ENCODE measurements at places on chromosomes 12 and 14.

- no peak for DNase-seq
Observed at GRCh38 chr14:80206351-80207080, 4.8 kb downstream of the DIO2 start.

GRCh38 chr12:3199551-3200031, 122.4 kb downstream of the TSPAN9 start:
- no peak for DNase-seq

GRCh38 chr12:51087818-51088217, 4.4 kb upstream of the CSRNP2 start:
- peak; percentile 37 for DNase-seq

DNA sequence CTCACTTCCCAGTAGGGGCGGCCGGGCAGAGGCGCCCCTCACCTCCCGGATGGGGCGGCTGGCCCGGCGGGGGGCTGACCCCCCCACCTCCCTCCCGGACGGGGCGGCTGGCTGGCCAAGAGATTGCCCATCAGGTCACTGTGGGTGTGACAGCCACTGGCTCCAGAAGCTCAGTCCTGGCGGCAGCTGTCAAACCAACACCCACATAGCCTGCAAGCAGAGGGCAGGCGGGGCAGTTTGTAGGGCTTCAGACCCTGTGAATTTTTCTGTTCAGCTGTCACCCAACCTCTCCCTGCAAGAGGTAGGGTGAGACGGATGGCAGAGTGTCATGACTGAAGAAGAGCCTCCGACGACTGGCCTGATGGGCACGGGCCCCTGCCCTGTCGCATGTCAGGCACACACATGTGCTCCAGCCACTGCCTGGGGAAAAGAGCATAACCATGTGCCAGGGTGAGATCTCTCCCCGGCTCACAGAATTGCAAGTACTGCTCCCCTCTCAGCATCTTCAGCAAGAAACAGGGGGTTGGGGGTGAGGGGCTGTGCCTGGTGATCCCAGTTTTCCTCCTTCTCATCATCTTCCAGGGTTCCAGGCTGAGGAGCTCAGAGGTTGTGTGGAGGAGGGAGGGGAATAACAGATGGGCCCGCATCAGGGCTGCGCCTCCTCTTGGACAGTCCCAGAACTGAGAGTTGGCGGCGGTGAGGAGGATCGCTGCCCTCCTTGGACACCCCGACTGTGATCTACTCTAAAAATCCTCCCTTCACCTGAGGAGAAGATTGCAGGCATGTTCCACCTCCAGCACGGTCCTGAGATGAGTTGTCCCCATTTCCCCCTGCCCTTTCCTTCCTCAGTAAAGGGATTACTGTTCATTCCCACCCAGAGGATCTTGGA, 11.2 kb upstream of the PRPH start:
- no peak for DNase-seq

DNA sequence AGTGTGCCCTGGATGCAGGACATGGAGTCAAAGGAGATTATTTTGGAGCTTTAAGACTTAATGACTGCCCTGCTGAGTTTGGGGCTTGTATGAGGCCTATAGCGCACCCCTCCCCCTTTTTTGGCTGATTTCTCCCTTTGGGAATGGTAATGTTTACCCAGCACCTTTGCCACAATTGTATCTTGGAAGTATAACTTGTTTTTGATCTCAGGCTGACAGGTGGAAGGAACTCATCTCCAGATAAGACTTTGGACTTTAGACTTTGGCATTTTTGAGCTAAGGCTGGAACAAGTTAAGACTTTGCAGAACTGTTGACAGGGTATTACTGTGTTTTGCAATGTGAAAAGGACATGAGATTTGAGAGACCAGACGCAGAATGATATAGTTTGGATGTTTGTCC, 110.5 kb downstream of the DERA start:
- DNase-seq = no peak

DNA sequence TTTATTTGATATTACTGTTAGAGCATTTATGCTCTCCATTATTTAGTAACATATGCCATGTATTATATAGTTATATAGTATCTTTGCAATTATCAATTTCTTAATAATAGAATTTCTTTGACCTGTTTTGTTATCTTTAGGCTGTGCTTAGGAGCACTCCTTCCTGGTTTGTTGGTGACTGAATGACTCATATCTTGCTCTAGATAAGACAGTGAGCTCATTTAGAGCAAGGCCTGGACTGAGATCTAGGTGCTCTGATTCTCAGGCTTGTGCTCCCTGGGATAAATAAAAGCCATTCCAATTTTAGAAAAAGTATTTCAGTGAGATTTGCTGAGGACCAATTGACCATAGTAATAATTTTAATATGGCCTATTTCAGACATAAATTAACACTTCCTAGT, 951.2 kb downstream of the FLRT2 start:
- DNase-seq = no peak

DNA sequence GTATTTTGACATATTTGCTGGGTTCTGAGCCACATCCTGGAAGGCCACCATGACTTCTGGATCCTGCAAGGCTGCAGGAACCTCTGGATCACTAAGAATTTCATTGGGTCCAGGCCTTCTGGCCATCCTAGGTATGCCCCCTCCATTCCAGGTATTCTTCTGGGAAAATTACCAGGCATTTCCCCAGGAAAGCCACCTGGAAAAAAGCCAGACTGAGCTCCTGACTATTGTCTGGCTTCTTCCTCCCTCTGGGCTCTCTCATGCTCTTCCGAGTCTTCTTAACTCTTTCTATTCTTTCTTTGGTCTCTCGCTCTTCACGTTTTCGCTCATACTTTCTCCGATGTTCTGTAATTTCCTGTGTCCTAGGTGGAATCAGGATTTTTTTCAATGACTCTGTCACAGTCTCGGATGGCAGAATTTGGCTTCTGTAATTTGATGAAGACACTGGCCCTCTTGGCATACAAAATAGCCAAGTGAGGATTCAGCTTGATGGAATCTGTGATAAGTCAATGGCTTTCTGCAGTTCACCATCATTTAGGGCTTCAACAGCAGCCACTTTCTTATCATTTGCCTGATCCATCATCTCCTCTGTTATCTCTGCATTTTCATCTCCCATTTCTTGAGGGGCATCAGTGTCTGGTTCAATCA, 42.6 kb downstream of the ATP23 start:
- DNase-seq = no peak

GRCh38 chr14:92341791-92342190, 18.8 kb downstream of the SLC24A4 start:
- DNase-seq = peak; percentile 66

GRCh38 chr14:99938896-99939295, 126.3 kb upstream of the EVL start:
- DNase-seq = no peak

GRCh38 chr12:44716711-44717110, 159.4 kb downstream of the NELL2 start:
- DNase-seq = no peak

DNA sequence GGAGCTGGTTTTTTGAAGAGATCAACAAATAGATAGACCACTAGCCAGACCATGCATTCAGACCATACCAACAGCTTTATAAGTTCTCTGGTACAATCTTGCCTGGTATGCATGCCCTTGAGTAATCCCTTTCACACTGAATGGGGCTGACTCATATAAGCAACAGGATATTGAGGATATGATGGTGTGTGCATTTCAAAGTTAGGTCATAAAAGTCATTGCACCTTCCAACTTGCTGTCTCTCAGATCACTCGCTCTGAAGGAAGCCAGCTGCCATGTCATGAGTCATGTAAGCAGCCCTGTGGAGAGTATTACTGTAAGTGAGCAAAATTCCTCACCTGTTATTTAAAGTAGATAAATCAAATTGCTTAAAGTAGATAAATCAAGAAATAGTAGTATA, 45.0 kb upstream of the OR6J1 start:
- DNase-seq = peak; percentile 7

- DNase-seq = no peak
Observed at GRCh38 chr14:79525416-79525815, 685.9 kb downstream of the DIO2 start.

- no peak for DNase-seq
Observed at GRCh38 chr12:113278141-113278540, 56.8 kb downstream of the SLC8B1 start.

GRCh38 chr14:79997509-79998208, 213.6 kb downstream of the DIO2 start:
- no peak for DNase-seq

- no peak for DNase-seq
Observed at GRCh38 chr14:76250302-76250701, 98.6 kb downstream of the GPATCH2L start.

- DNase-seq = peak; percentile 86
Observed at GRCh38 chr14:91418387-91419043, 895 bp upstream of the CCDC88C start.

All from stimulated activated CD4-positive, alpha-beta T cell treated with anti-CD3 and anti-CD28 coated beads, Interleukin-4, amount 100 ng/mL, for 24 hours (primary cell).